HS-27A (cell line): ENCODE measurements at places on chromosomes 12 and 14.

DNA sequence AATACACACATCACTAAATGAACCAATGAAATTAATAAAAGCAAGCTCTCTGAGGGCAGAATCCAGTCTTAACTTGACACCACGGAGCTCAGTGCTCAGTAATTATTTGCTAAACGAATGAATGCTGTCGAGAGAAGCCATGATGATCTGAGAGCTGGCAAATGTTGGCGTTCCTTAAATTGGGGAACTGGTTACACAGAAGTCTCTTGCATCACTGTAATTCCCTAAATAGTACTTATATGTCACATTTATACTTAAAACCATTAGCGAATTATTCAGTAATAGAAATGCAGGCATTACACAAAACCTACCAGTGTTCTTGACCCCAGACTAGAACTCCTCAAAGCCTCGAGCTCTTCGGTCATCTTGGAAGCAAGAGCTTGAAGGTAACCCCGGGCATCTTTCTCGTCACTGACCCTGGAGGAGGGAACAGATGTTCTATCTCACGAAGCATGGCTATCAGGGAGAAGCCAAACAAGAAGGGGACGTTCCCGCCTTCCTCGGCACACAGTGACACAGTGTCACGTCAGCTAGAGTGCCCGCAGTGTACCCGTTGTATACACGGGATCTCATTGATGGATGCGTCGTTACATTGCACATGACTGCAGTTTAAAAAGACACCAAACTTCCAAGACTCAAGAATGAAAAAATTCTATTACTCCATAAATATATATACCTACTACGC is 43.6 kb downstream of the AMN start:
- DNase-seq: no peak

DNA sequence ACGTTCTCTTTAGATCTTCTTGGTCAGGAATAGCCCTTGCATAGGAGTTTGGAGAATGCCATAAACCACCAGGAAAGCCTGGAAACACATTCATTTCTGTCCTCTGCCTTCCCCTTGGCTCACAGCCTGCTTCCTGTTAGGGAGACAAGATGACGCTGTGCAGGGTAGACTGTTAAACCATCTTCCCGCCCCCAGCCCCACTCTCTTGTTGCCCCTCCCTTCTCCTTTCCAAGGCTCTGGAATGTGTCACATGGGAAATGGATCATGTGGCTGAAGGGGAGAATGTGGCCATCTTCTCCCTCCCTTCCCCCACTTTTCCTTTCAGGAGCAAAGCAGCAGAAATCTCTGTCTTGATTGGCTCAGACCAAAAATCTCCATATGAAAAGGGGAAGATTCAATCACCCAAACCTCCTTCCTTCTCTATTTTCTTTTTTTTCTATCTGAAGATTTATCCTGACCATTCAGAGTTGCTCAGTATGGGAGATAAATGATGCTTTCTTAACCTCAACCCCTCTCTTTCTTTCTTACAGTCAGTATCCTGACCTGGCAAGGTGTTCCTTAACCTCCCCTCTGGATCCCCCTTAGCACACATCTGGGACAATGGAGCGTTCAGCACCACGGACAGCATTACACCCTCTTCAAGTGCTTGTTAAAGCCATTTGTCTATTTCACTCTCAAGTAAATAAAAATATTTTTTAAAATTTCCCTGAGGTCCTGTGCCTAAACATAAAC is 11.4 kb downstream of the GPR19 start:
- no peak for DNase-seq

DNA sequence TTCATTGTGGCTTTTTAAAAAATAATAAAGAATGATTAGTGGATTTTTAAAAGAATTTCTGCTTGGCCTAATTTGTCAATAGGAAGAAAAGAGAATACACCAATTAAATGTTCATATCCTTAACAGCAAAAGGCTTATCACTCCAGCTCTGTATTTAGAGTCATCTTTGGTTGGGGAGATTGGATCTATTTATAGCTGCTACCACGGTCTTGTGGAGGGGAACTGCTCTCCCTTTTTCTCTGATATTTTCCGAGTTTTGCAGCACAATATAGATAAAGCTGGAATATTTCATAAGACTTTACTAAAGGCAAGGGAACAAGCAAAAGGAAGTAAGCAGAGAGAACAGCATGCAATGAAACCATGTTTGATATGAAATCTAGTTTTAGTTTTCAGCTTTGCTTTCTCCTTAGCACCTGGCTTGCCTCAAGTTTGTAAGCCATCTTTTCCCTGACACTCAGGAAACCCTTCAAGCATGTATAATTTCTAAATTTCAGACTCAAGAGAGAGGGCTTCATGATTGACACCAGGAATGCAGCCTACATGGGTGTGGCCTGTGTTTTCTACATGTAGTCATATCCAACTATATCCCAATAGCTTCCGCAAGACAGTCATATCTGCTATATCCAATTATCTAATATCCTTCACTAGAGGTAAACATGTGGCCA is 35.2 kb downstream of the BRMS1L start:
- no peak for DNase-seq

- DNase-seq: no peak
These were observed 21.1 kb upstream of the C14orf180 start for GRCh38 chr14:104558231-104559027.

GRCh38 chr14:98037831-98038230 is 1234.2 kb downstream of the BCL11B start:
- no peak for DNase-seq

DNA sequence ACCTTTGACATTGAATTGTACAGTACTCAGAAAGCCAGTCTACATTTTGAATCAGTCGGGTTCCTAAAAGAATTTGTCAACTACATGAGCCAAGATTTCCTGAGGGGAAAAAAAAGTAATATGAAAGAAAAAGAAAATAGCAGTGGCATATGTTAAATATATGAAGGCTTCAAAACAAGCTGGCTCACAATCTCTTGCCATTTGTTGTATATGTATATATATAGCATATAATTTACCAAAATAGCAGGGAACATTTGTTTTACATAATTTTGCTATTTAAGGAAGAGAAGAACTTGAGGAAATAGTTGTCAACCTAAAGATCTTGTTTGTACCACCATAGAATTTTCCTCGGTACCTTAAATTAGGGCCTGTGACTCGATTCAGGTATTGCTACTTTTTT is 16.9 kb downstream of the SVOP start:
- DNase-seq: no peak

GRCh38 chr12:128743916-128744315 is 79.8 kb downstream of the SLC15A4 start:
- DNase-seq: no peak
